Mucosa of gallbladder (tissue), 1 donor: ENCODE measurements at places on chromosomes 4 and X. TPM values are rescaled to one million over a fixed set of nuclear protein-coding genes. Genes with fewer than 3 reads are reported as not detected.

The DRD5 gene
- not detected for total RNA-seq

The DUX4 gene
- total RNA-seq, result not detected

- no peak for DNase-seq
Measured at GRCh38 chr4:82694892-82695291, 103.7 kb downstream of the SCD5 start.

- no peak for DNase-seq
Measured at GRCh38 chrX:100948557-100948956, 19.8 kb upstream of the XKRX start.

DNA sequence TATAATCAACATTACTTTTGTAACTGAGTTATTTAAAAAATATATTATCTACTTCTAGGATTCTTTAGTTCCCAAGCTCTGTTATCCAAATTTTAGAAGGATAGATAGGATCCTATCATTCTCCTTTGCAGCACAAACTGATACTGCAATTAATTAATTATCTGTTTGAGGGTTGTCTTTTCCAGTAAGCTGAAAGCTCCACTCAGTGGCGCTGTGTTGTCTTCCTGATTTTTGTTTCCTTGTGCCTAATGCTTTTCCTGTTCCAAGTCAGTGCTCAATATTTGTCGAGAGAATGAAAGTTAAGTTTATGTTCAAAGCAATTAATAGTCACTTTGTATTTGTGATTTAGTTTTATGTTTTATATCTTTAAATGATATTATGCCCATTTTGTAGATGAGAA is 107.4 kb upstream of the ANK2 start:
- DNase-seq, result no peak

DNA sequence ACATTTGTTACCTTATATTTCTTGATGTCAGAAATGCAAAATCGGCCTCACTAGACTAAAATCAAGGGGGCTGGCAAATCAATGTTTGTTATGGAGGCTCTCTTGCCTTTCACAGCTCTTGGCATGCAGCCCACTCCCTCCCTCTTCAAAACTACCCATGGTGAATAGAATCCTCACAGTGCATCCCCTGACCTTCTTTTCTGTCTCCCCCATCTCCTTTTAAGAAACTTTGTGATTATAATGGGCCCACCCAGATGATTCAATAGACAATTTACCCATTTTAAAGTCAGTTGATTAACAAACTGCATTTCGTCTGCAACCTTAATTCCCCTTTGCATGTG is 184.0 kb downstream of the PCDH7 start:
- no peak for DNase-seq

DNA sequence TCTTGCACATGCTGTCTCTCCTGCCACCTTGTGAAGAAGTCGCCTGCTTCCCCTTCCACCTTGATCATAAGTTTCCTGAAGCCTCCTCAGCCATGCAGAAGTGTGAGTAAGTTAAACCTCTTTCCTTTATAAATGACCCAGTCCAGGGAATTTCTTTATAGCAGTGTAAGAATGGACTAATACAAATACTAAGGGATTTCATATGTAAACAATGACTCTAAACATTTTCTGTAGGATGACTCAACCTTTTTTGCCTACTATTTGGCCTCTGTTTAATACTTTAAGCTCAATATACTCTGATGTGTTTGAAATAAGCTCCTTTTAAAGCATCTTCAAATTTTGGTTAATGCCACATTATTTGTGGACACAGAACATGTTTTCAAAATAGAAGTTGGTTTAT is 813.5 kb upstream of the SLIT2 start:
- DNase-seq, result no peak

- DNase-seq, result no peak
Measured at GRCh38 chr4:154529728-154530519, 20.3 kb downstream of the PLRG1 start.
